ENCODE measurements at places on chromosomes 16 and 17. TPM values are rescaled to one million over a fixed set of nuclear protein-coding genes. Genes with fewer than 3 reads are reported as not detected.

The CA10 gene
- total RNA-seq: not detected

The EFCAB3 gene
- total RNA-seq: not detected

The HAPSTR1 gene
- 55.5 TPM for total RNA-seq

The DUXB gene
- not detected for total RNA-seq

The OTOP3 gene
- not detected for total RNA-seq

The CCL17 gene
- not detected for total RNA-seq

The PRCD gene
- total RNA-seq: 0.60 TPM

The CD300LB gene
- total RNA-seq: not detected

The PMFBP1 gene
- 0.15 TPM for total RNA-seq

The BTBD17 gene
- total RNA-seq: not detected

The NKIRAS2 gene
- 17.3 TPM for total RNA-seq

The HBA2 gene
- total RNA-seq: not detected

Measured in smooth muscle cell of the coronary artery (primary cell).